ENCODE measurements at places on chromosomes 12 and 14.

- H3K36me3 ChIP-seq, result no peaks in the 10 kb centered on the region
- H3K4me1 ChIP-seq, result no peaks in the 10 kb centered on the region
- H3K4me3 ChIP-seq, result no peak overlapping the region
- H3K27me3 ChIP-seq, result no peaks in the 10 kb centered on the region
- H3K27ac ChIP-seq, result no peak overlapping the region
- no peak for DNase-seq
Observed at GRCh38 chr14:52602131-52602530, 49.5 kb downstream of the GPR137C start.

GRCh38 chr14:55699131-55700057, 119.4 kb downstream of the KTN1 start:
- no peak overlapping the region for H3K27ac ChIP-seq
- no peaks in the 10 kb centered on the region for H3K36me3 ChIP-seq
- DNase-seq, result peak; percentile 32

GRCh38 chr14:70821584-70822529, 12.5 kb upstream of the MAP3K9 start:
- no peaks in the 10 kb centered on the region for H3K27me3 ChIP-seq
- 0 out of 2 replicates have a peak, but pooled peaks cover 3% of the 10 kb centered on the region for H3K4me1 ChIP-seq

DNA sequence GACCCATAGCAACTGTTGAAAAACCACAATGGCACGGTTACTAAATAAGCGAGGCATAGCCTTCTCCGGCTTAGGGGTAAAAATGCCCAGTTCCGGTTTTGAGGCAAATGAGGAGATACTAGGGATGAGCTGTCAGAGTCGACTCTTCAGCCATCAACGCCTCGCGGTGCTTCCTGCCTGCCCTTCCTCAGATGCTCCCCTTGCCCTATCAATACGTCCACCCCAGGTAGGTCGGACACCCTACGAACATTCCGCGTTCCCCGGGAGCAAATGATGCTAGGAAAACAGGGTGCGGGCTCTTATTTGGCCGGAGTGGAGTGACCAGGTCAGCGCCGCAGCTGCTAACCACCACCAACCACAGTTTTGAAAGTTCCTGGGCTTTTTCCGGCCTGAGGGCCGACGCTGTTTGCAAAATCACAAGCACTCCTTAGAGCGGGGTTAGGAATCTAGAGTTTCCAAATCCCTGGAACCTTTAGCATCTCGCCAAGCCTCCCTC, 1.2 kb downstream of the SRSF9 start:
- H3K4me3 ChIP-seq, result peak overlapping the region; percentile 92
- H3K27me3 ChIP-seq, result no peaks in the 10 kb centered on the region
- DNase-seq, result peak; percentile 38
- H3K4me1 ChIP-seq, result no peaks in the 10 kb centered on the region
- H3K27ac ChIP-seq, result peak overlapping the region; percentile 60
- H3K36me3 ChIP-seq, result peaks cover 40% of the 10 kb centered on the region

DNA sequence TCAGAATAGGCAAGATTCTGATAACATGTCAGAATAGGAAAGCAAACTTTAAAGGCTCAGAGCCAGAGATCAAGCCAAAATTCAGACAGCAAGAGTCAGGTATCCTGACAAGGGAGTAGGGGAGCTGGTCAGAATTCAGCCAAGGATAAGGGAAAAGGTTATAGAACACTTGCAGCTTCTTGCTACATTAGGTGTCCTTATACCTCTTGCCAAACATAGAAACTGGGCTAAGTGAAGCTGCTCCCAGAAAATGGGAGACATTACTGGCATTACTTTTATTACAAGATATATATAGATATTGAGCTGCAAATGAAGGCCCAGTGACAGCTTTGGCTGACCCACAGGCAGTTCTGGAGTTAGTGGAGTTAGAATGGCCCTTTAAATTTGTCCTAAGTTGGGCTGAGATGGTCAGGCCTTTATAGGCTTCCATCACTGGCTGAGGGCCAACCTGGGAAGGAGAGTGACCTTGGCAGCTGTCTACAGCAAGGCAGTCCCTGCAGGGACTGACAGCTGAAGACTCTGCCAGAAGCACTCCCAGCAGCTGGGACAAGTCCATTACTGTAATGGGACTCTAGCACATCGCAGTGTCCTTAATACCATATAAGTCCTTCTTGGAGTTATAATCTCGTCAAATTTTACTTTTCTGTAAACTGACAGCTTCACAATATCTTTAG, 83.0 kb downstream of the LRRC9 start:
- peaks cover 14% of the 10 kb centered on the region for H3K4me1 ChIP-seq
- DNase-seq, result peak; percentile 94
- no peaks in the 10 kb centered on the region for H3K36me3 ChIP-seq
- H3K27me3 ChIP-seq, result no peaks in the 10 kb centered on the region

- H3K4me3 ChIP-seq, result no peak overlapping the region
- H3K4me1 ChIP-seq, result peaks cover 21% of the 10 kb centered on the region
- H3K27ac ChIP-seq, result no peak overlapping the region
- DNase-seq, result peak; percentile 71
Observed at GRCh38 chr12:52004042-52004648, 2.6 kb upstream of the TAMALIN start.

DNA sequence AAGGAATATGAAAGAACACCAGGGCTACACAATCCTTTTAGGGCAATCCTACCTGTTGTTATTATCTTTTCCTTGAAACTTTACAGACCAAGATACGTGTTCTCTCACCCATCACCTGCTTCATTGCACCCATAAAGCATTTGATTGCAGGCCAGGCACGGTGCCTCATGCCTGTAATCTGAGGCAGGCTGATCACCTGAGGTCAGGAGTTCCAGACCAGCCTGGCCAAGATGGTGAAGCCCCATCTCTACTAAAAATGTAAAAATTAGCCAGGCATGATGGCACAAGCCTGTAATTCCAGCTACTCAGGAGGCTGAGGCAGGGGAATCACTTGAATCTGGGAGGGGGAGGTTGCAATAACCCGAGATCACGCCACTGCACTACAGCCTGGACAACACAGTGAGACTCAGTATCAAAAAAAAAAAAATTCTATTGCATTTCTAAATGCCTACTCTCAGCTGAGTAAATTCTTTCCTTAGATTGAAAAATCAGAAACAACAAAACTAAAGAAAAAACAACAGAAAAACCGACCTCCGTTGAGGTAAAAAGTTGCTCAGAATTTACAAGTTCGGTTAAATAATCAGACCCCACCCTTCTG, 183.7 kb upstream of the TMEM132C start:
- DNase-seq, result no peak
- H3K27ac ChIP-seq, result no peak overlapping the region
- no peak overlapping the region for H3K4me3 ChIP-seq
- no peaks in the 10 kb centered on the region for H3K36me3 ChIP-seq
- no peaks in the 10 kb centered on the region for H3K27me3 ChIP-seq

DNA sequence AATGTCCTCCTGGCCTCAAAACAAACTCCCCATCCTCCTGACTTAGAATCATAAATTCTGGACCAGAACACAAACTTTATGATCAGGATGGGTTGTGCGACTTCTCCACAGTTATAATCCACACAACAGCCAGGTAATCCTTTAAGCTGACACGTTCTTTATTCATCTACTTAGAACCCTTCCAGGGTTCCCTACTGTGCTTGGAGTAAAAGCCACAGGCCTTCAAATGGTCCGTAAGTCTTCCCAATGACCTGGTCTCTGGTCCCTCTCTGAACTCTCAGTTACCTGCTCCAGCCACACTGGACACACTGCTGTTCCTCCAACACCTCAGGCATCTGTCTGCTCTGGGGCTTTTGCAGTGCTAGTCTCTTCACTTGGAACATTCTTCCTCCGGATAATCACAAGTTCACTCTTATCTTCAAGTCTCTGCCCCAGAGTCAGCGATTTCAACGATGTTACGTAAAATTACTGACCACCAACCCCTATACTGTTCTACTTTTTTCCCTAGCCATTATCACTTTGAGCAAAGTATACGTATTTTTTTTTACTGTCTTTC, 1.7 kb upstream of the RNASE7 start:
- no peaks in the 10 kb centered on the region for H3K27me3 ChIP-seq
- DNase-seq, result no peak
- no peak overlapping the region for H3K4me3 ChIP-seq
- no peak overlapping the region for H3K27ac ChIP-seq
- no peaks in the 10 kb centered on the region for H3K36me3 ChIP-seq

- peaks cover 8% of the 10 kb centered on the region for H3K36me3 ChIP-seq
- no peaks in the 10 kb centered on the region for H3K27me3 ChIP-seq
- peak overlapping the region; percentile 55 for H3K27ac ChIP-seq
- no peak overlapping the region for H3K4me3 ChIP-seq
- no peak for DNase-seq
Observed at GRCh38 chr12:32568228-32568627, 110.9 kb upstream of the DNM1L start.

DNA sequence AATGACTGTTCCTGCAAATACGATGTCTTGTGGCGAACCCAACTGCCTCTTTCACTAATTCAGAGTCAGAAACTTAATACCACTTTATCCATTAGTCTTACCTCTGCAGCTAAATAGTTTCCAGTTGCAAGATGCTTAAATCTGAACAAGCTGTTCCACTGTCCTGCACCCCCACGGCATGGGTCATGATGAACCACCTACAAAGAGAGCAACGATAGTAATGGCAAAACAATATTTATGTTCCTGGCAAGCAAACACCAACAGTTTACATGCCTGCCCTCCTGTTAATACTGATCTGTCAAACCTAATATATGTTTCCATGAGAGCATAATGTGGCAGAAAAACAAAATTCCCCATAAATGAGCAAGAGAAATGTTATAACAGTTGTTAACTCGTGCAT, 121.9 kb downstream of the ITPR2 start:
- H3K36me3 ChIP-seq, result no peaks in the 10 kb centered on the region
- H3K4me3 ChIP-seq, result no peak overlapping the region
- H3K27ac ChIP-seq, result no peak overlapping the region
- no peaks in the 10 kb centered on the region for H3K27me3 ChIP-seq
- peaks cover 5% of the 10 kb centered on the region for H3K4me1 ChIP-seq
- no peak for DNase-seq

GRCh38 chr14:98259881-98260280, 1012.1 kb downstream of the BCL11B start:
- H3K4me3 ChIP-seq, result no peak overlapping the region
- H3K27ac ChIP-seq, result no peak overlapping the region
- DNase-seq, result no peak
- no peaks in the 10 kb centered on the region for H3K4me1 ChIP-seq
- H3K27me3 ChIP-seq, result no peaks in the 10 kb centered on the region

GRCh38 chr12:121916719-121917118, 1.7 kb upstream of the CFAP251 start:
- no peaks in the 10 kb centered on the region for H3K4me1 ChIP-seq
- no peaks in the 10 kb centered on the region for H3K27me3 ChIP-seq
- DNase-seq, result peak; percentile 49

GRCh38 chr14:77088219-77088618, 9.8 kb upstream of the CIPC start:
- no peaks in the 10 kb centered on the region for H3K27me3 ChIP-seq
- no peak overlapping the region for H3K4me3 ChIP-seq
- no peak overlapping the region for H3K27ac ChIP-seq
- no peak for DNase-seq

All from SJCRH30 (cell line).